ENCODE measurements at places on chromosomes 3 and 15. TPM values are rescaled to one million over a fixed set of nuclear protein-coding genes. Genes with fewer than 3 reads are reported as not detected.

DNA sequence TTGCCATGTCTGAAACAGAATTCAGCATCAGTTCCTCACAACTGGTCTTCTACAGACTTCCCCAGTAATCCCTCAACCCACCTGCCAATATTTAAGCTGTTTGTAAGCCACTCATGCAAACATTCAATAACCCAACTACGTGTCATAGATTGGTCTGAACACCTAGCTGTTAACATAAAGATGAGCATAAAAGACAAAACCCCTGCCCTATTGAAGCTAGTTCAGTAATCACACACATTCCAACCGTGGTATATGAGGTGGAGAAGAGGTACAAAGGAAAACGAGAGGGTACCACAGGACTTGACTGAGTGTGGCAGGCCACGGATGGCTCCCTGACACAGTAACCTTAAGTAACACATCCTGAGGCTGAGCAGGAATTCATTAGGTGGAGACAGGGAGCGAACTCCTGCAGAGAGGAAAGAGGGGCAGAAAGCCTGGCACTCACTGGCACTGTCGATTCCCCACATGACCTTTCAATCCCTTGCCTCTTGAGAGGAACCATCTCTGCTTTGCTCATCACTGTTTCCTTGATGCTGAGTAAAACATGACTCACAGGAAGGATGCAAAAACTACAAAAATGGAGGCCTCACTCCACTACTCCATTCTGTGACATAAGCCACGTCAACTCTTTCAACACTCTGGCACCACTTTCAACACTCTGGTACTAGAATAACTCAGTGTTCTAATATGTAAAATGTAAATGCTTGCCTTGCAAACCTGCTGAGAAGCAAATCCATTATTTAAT, 31.3 kb downstream of the RPN1 start:
- H3K4me3 ChIP-seq = no peak overlapping the region
- H3K27ac ChIP-seq = no peak overlapping the region
- H3K36me3 ChIP-seq = peaks cover 87% of the 10 kb centered on the region

- no peak overlapping the region for H3K27ac ChIP-seq
- H3K27me3 ChIP-seq = no peaks in the 10 kb centered on the region
- H3K4me3 ChIP-seq = no peak overlapping the region
- no peaks in the 10 kb centered on the region for H3K4me1 ChIP-seq
- no peak for DNase-seq
- no peaks in the 10 kb centered on the region for H3K36me3 ChIP-seq
Measured at GRCh38 chr3:132231633-132232032, 85.6 kb upstream of the ACP3 start.

GRCh38 chr3:126956361-126956760, 26.6 kb upstream of the PLXNA1 start:
- H3K27ac ChIP-seq = no peak overlapping the region
- H3K36me3 ChIP-seq = no peaks in the 10 kb centered on the region
- DNase-seq = no peak
- no peak overlapping the region for H3K4me3 ChIP-seq

DNA sequence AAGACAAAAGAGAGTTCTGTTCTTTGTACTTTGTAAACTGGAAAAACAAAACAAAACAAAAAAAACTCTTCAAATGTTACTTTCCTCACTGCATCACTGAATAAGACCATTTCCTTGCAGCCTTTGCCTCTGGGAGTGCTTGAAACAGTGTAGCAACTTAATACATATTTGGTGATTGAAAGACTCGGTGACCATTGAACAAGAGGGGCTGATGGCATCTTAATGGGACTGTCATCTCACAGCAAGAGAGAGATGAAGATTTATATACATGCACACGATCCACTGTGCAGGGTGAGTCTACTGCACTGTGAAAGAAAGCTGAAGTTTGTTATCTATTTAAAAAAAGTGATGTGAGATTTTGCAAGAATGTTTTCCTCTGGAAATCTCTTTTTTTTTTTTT, 111.9 kb upstream of the KLHL25 start:
- H3K27me3 ChIP-seq = no peaks in the 10 kb centered on the region
- H3K4me1 ChIP-seq = no peaks in the 10 kb centered on the region
- H3K27ac ChIP-seq = no peak overlapping the region
- H3K36me3 ChIP-seq = no peaks in the 10 kb centered on the region

The IQSEC1 gene
- total RNA-seq = 37.1 TPM

The ABI3BP gene
- total RNA-seq = 0.24 TPM
